ENCODE measurements at places on chromosomes 2 and 18.

- no peak for DNase-seq
Measured at GRCh38 chr2:98805412-98806171, 74.7 kb upstream of the MGAT4A start.

GRCh38 chr2:236558036-236558435 lies 11.6 kb upstream of the ACKR3 start:
- DNase-seq = no peak

DNA sequence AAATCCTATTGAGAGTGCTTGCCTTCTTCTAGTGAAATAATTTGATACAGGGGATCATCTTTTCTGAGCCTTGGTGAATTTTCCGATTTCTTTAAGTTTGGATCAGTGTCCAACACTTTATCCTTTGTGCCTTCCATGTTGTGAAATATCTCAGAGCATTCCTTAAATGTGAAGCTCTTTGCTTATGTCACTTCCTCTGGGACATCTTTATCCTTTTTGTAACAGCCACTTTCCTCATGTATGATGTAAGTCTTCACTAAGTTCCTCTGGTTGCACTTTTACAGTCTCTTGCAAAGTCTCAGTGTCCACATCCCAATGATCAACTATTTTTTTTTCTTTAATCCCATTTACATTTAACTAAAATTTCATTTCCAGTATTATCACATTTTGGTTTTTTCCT lies 254.2 kb downstream of the EN1 start:
- DNase-seq = no peak

DNA sequence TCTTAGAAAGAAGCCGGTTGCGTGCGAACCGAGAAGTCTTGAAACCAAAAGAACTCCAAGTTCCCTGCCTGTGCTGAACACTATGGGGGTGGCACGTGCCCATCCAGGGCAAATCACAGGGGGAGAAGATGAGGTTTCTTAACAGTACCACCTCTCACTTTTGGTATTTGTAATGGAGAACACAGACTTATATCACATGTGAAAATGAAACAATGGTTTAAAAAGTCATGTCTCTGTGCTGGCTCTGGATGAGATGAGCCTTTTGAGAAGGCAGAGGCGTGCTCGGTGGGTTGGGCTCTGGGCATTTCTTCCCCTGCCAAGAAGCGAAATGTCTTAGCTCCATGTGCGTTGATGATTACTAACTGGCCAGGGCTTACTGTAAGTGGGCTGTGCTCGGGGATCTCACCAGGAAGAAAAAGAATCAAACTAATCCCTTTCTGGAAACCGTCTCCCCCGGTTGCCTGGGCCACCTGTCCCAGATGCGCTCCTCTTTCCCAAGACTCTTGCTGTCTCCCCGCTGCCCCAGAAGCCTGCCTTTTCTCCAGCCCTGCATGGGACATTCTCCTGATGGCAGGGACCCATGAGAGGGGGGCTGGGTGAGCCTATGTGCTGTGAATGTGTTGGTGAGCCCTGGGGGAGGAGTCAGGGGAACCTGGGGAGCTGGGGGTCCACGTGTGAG lies 252.9 kb downstream of the PRKCE start:
- no peak for DNase-seq

DNA sequence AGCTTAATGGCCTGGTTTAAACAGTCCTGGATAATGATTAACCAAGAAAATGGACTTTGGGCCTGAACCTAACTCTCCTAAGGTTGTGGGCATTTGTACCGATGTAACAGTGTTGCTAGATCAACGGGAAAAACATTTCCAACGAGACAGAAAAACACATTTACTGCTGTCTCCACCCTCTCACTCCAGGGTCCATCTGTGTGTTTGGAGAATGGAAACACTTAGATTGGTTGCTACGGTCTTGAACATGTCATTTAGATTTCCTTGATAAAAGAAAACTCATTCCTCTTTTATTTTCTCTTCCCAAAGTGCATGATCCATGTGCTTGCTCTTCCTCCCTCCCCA lies 88.0 kb downstream of the SOCS6 start:
- no peak for DNase-seq

- no peak for DNase-seq
Measured at GRCh38 chr2:238220892-238221521, 17.5 kb upstream of the ILKAP start.

- no peak for DNase-seq
Measured at GRCh38 chr18:63705401-63705800, 2.6 kb downstream of the SERPINB11 start.

DNA sequence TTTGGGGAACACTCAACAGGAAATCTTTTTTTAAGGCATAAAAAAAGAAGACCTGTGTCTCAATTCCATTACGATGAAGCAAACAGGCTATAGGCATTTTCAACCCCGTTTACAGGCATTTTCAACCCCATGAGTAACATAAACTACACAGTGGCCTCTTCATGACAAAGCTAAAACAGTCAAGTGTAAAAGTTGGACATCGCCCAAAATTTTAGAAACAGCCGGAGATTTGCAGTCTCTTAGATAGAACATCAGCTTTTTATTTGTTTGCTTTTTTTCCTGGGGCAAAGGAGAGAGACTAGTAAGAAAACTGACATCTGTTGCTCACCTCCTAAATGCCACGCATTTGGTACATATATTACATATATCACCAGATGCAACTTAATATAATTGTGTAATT lies 173.7 kb downstream of the CMPK2 start:
- no peak for DNase-seq

- no peak for DNase-seq
Measured at GRCh38 chr2:158501301-158501700, 44.5 kb downstream of the PKP4 start.

DNA sequence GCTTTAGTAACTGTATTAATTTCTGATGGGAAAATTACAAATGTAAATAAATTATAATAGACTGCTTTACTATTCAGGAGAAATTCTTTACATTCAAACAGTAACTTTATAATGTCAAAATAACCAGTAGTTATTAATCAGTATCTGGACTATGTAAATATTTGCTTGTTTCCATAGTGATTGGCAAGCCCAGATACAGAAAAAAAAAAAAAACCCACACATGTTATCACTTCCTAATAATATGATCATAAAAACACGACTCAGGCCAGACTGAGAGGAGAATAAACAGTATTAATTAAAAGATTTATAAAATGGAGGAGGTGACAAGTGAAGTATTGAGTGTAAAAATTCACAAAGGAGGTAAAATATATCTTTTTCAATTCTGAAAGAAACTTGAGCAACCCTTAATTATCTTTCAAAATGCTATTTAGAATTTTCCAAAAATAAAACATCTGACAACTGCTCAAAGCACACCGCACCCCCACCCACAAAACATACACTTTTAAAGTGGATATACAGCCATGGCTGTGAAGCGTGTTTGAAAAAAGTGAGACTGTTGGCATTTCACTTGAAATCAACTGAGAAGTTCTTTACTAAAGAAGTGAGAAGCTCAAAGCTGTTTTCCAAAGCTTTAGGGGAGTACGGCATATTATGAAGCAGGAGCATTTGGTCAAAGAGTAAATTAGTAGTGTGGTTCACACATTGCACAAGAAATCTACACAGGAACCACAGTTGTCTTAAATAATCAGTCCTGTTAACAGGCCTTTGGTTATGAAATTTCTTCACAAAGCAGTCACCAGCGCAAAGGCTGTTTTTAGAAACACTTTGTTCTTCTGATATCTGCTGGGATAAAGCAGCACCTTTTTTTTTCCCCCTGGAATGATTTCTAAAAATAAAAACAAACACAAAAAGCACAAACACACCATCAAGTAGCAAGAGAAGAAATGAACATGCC lies 475.8 kb downstream of the TXNL1 start:
- DNase-seq = no peak

GRCh38 chr18:21805771-21806366 lies 65.3 kb downstream of the MIB1 start:
- no peak for DNase-seq

DNA sequence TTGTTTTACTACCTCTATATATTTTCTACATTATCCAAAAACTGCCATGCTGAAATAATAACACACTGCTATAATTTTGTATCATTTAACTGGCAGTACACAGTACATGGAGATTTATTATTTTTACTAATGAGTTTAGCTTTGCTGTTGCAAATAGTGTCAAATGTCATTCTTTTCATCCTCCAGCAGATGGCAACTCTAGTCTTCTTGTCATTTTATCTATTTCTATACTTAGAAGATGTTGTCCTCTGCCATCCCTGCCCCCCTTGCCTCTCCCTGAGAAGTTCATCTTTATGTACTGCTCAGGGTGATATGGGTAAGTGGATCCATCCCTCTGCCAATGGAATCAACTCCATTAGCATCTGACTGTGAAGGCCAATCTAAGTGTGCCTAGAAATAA lies 21.7 kb upstream of the LRRTM1 start:
- no peak for DNase-seq

GRCh38 chr2:158655628-158656027 lies 139.5 kb upstream of the DAPL1 start:
- DNase-seq = no peak

GRCh38 chr18:56121669-56122068 lies 516.7 kb downstream of the TXNL1 start:
- DNase-seq = no peak

DNA sequence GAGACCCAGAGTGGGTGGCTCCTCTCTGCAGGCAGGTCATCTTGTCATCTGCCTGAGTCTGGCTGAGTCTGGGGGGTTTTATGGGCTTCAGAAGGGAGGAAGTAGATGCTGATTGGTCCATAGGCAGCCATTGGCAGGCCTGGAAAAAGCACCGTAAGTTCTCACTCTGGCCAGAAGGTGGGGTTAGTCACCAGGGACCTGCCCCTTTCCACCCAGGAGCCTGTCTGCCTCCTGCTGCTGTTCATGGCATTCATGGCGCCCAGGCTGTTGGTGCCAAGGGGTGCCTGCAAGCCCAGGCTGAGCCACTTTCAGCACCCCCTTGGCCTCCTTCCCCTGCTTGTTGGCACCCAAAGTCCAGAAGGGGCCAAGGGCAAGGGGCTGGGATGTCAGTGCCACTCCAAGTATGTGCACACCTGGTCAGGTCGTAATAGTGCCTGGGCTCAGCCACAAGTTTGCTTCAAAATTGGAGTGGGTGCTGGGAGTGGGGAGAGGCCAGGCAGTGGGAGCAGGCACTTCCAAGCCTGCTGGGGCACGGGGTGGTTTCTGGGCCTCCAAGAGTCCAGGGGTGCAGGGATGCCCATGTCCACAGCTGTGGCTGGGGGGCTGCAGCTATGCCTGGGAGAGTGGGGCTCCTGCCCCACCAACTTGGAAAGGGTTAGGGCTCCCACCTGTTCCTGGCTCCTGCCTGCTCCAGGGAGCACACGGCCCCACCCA lies 178.1 kb downstream of the FAM210A start:
- DNase-seq = no peak

- no peak for DNase-seq
Measured at GRCh38 chr2:198483051-198483450, 678.7 kb downstream of the PLCL1 start.

- DNase-seq = no peak
Measured at GRCh38 chr2:21646345-21646744, 522.6 kb downstream of the TDRD15 start.

GRCh38 chr2:229641676-229642075 lies 72.7 kb downstream of the DNER start:
- no peak for DNase-seq

- no peak for DNase-seq
Measured at GRCh38 chr2:158042666-158043065, 59.0 kb upstream of the UPP2 start.

GRCh38 chr2:172865422-172865821 lies 129.8 kb downstream of the RAPGEF4 start:
- DNase-seq = no peak

- no peak for DNase-seq
Measured at GRCh38 chr2:18186816-18187613, 308.5 kb downstream of the KCNS3 start.

DNA sequence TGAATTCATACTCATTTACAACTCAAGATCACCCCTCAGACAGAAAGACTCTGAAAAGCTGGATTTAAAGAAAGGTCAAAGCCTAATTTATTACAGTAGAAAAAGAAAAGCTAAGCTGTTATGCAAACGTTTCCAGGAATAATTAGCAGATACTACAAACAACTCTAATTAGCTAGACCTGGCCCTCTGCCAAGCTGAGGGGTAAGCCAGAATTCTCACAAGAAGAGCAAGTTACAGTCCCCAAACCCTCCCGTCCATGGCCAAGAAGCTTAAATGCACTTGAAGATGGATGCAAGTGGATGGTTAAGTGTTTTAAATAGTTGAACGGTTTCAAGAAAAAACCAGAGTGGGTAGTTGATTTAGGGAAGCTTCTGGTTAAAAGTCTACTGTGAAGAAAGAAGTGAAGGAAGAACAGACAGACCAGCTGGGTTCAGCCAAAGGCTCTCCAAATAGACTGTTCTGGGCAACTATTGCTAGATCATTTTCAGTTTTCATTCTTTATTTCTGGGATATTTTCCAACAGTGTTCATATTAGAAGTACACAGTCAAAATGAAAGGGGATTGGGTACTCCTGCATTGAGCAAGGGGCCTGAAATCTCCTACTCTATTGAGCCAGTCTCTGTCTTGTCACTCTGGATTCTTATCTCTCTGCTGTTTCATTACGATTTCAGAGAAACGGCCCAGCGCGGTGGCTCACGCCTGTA lies 4.8 kb downstream of the LMAN2L start:
- DNase-seq = no peak

DNA sequence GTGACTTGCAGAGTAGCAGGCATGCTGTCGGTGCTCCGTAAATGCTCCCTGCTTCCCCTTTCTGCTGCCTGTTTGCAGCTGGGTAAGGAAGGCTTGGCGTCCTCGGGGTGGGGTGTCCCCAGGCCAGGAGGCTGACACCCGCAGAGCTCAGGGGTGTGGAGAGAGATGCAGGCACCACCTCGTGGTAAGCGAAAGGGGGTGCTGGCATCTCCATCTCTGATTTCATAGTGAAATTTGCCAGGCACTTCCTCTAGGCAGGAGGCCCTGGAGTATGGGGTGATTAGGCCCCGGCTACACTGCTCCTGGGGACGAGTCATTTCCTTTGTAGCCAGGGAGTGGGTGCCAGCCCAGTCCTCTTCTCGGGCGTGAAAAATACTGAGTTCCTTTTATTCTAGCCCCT lies 160.4 kb downstream of the KLHL29 start:
- no peak for DNase-seq

DNA sequence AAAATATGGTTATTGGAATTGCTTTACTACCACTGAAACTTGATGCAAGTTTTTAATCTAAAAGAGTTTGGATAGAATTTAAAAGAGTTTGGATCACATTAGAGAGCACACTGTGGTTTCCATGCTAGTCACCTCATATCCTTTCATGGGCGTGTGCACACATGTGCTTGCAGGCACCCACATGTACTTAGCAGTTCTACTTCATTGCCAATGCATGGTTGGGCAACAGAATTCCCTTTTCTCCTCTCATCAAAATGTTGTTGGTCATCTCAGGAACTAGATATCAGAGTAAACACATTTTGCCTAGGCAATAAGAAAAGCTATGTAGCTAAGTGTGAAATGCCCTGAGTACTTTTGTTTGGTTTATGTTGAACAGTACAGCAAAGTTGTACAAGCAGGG lies 254.1 kb upstream of the RASGRP3 start:
- DNase-seq = no peak

- DNase-seq = no peak
Measured at GRCh38 chr2:76089683-76090082, 379.0 kb upstream of the GCFC2 start.

DNA sequence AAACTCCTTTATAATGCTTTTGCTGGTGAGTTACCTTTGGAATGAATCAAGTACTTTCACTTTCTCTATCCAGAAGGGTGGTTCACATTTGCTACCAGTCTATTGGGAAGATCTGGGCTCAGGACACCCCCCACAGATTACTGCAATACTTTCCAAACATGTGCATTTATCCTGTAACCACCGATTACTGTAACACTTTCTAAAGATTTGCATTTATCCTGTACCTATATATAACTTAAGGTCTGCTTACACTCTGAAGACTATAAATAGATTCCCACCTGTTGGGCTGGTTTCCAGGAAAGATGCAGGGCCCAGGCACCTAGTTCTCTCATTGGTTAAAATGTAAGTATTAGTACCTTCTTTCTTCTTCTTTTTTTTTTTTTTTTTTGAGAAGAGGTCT lies 113.0 kb upstream of the NEDD4L start:
- no peak for DNase-seq

All from activated T-helper 1 cell treated with Interleukin-2 at 50 U/mL for 16 hours (primary cell).